ENCODE measurements at places on chromosomes 1 and 21.

- peak; percentile 55 for DNase-seq
These were observed 41.6 kb downstream of the LAMC2 start for GRCh38 chr1:183227422-183228346.

GRCh38 chr1:117638759-117639158 lies 32.9 kb downstream of the TENT5C start:
- no peak for DNase-seq

DNA sequence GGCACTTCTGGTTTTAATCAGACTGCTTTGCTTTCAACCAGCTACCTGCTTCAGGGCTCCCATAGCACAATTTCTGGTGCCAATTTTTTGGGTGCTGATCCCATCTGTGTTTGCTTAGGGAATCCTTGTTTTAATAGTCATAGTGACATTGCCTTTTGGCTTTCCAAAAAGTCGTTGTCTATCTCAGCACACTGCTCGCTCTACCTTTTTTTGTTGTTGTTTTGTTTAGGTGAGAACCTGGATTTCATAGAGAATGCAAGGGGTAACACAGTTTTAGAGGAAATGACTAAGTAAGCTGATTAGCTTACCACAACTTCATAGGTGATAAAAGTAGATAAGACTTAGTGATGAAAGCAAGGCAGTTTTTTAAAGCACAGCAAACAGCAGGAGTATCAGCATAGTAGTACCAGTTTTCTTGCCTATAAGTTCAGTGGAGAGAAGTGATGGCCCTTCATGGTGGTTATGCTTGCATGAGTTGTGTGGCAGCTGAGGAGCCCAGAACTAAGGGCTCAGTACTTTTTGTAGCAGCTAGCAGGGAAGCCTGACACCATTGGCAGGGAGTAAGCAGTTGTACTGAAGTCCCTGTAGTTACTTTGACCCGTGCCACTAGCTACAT lies 31.3 kb downstream of the NEK7 start:
- no peak for DNase-seq

DNA sequence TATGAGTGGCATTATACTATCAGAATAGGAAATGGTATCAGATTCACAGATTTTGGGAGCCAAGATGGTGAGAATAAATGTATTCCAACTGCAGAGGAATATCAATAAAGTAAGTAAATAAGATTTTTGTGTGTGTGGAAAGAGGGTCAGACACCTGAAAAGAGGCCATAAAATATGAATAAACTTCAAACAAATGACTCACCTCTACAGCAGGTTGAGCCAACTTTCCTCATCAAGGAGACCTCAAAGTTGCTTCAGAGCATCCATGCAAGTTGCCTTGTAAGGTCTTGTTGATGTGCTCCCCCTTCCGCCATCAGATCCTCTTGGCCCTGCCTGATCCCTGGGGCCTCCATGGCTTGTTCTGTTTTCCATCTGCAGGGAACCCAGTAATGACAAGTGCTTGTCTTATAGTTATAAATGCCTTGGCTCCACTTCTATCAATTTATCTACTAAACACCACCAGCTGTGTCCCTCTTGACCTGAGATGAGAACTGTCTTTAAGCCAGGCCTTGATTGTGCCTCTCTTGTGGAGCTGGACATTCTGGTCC lies 775.6 kb downstream of the LTN1 start:
- DNase-seq: no peak

- DNase-seq: no peak
These were observed 96.5 kb downstream of the SMYD2 start for GRCh38 chr1:214377485-214377884.

DNA sequence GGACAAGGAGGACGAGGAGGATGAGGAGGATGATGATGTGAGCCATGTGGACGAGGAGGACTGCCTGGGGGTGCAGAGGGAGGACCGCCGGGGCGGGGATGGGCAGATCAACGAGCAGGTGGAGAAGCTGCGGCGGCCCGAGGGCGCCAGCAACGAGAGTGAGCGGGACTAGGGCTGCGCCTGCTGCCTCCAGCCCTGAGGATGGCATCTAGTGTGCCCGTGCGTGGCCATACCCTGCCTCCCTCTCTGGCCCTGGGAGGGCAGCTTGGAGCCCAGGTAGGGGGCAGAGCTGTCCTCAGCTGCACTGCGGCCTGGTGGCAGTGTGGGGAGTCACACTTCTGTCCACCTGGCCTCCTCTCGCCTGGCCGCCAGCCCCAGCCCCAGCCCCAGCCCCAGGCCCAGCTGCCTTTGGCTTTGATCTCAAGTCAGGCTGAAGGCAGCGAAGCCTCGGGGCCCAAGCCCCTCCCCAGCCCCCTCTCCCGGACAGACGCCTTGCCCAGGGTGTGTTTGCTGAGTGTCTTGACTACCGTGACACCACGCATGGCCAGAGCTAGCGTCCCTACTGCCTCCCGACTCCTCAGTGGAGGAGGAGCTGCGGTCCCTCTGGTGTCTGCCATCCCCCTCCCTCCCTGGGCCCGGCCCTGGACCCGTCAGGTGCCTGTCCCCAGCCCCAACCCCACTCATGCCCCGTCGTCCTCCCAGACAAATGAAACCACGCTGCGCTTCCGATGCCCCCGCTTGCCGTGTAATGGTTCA lies 155.2 kb downstream of the PEX14 start:
- DNase-seq: no peak

DNA sequence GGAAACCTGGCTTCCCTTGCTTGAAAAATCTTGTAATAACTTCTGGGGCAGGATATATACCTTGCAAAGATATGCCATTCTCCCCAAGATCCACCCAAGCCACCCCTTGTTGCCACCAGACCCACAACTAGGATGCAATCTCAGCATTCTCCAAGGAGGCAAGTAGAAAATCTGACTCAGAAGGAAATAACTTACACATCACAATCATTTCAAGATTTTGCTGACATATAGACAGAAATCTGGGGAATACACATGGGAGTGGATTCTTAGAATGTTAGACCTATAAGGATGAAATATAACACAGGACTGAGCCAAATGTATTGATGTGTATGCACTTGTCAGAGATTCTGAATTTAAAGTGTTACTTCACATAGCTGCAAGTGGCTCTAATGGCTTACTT lies 14.8 kb upstream of the ZDHHC18 start:
- no peak for DNase-seq

DNA sequence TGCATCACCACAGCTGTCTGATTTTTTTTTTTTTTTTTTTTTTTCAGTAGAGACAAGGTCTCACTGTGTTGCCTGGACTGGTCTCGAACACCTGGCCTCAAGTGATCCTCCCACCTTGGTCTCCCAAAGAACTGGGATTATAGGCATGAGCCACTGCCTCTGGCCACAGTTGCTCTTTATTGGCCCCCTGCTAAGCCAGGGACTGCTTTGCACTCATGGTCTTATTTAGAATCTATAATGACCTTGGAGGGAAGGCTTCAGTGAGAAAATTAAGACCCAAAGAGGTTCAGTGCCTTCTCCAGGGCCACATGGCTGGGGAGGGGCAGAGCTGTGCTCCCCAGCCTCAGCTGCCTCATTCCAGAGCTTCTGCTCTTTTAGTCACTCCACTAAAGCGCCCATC lies 84.9 kb downstream of the PTPRU start:
- no peak for DNase-seq

DNA sequence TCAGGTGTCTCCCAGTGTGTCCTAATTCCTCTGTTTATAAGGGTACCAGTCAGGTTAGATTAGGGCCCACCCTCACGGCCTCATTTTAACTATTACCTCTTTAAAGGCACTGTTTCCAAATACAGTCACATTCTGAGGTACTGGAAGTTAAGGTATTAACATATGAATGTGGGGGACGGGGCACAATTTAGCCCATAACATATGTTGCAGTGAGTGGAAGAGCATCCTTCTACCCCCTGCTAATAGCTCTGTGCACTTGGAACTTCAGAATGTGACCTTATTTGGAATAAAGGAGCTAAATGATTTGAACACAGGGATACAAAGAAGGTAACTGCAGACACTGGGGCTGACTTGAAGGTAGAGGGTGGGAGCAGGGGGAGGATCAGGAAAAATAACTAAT lies 67.3 kb upstream of the ADGRL2 start:
- no peak for DNase-seq

- DNase-seq: no peak
These were observed 231.3 kb upstream of the VAMP3 start for GRCh38 chr1:7539769-7540175.

DNA sequence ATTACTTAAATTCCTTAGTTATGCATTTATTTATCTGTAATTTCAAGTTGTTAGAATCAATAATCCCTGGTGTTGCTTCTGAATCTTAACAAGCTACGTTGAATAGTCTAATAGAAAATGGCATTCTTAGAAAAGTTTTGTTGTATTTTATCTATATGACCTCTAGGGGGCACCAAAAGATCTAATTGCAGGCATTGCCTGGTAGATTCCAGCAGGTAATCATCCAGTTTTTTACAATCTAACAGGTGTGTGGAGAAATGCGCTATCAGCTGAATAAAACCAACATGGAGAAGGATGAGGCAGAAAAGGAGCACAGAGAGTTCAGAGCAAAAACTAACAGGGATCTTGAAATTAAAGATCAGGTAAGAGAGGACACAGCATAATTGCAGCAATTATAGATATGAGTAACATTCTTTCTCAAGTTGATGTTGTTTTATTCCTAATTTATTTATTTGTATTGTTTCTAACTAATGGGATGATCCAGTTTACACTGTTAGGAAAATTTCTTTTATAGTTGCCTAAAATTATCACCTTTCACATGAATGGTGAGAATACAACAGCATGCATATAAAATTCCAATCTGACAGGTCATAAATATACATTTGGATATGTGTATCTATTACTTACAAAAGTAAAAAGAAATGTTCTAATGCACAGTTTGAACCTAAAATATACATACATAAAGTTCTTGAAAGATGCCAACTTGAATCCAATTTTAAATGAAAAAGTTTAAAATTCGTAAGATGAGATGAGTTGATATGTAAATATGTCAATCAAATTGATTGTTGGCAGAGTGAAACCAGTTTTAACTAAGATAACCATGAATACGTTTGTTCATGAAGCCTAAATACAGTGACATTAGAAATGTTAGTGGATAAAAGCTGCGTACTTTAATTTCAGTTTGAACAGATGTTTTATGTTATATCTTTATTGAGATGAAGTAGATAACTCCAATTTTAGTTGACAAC lies 88.4 kb downstream of the SDCCAG8 start:
- DNase-seq: no peak

- no peak for DNase-seq
These were observed 16.8 kb upstream of the FAM131C start for GRCh38 chr1:16090076-16090826.

DNA sequence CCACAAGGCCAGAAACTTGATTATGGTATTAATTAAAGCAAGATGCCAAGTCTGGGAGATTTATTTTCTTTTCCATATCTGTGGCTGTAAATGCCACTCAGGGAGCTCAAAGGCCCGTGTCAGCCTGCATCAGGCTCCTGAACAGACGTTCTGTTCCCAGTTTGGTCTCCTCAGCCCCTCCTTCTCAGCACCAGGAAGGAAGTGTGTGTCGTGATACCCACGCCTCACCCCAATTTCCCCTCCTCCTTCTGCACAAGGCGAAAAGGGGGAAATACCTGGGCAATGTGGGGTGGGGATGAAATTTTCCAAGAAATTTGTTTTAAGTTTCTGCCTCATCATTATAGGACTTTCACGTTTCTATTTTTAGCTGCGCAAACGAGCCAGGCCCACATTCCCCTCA lies 112.0 kb downstream of the SYF2 start:
- no peak for DNase-seq

GRCh38 chr1:30325999-30326398 lies 397.4 kb downstream of the MATN1 start:
- no peak for DNase-seq

GRCh38 chr1:18414321-18414720 lies 66.4 kb upstream of the KLHDC7A start:
- DNase-seq: no peak

- DNase-seq: no peak
These were observed 112.0 kb upstream of the ADAMTS5 start for GRCh38 chr21:27078915-27079314.

- no peak for DNase-seq
These were observed 419.9 kb downstream of the PTPRU start for GRCh38 chr1:29655945-29656850.

- DNase-seq: no peak
These were observed 401.2 kb upstream of the VAMP3 start for GRCh38 chr1:7369866-7370265.
